ENCODE measurements at places on chromosomes 1 and 21. TPM values are rescaled to one million over a fixed set of nuclear protein-coding genes. Genes with fewer than 3 reads are reported as not detected.

AADACL3 gene
- total RNA-seq = 0.05 TPM

GRCh38 chr1:206663362-206663761, 21.3 kb upstream of the MAPKAPK2 start:
- DNase-seq = no peak

GRCh38 chr1:223074445-223075300, 68.4 kb downstream of the TLR5 start:
- DNase-seq = no peak

TAF1A gene
- total RNA-seq = 8.5 TPM

DNA sequence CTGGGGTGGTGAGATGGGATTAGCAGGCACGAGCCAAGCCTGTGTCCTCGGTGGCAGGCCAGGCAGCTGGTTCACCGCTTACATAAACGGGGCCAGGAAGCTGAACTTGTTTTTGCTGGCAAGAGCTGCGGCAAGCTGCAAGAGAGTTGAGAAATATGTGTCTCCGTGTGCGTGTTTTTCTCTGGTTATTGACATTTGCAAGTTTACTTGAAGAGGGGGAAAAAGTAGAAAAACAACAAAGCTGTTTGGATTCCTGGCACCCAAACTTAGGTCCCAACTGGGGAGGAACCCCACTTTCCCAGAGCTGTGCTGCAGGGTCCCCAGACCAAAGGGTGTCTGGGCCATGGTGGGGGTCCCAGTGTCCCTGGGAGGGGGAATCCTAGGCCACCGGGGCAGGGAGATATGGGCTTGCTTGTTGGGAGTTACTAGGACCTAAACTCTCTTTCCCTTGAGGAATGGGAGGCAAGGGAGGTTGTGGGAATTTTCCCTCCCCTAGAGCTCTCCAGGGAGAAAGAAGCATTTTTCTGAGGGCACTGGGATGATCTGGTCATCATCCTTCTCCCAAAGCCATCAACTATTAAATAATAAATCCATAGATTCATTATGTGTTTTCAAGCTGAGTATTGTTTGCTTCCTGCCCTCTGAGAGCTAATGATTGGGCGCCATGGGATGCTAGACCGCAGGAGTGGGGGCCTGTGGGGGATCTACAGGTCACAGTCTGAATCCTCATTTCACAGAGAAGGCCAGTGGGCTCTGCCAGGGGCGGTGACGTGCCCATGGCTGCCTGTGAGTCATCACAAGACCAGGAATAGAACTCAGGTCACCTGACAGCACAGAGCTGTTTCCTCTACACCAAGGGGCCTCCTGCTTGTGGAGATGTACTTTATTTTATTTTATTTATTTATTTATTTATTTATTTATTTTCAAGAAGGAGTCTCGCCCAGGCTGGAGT, 14.8 kb downstream of the IL6R start:
- no peak for DNase-seq

- no peak for DNase-seq
Observed at GRCh38 chr1:147377263-147378246, 135.1 kb downstream of the CHD1L start.

GRCh38 chr1:248850536-248851251, 8.2 kb downstream of the ZNF692 start:
- no peak for DNase-seq

- DNase-seq = no peak
Observed at GRCh38 chr1:100649146-100649545, 70.4 kb upstream of the VCAM1 start.

RPTN gene
- total RNA-seq = 0.09 TPM

CAPN2 gene
- total RNA-seq = 30.1 TPM

DNA sequence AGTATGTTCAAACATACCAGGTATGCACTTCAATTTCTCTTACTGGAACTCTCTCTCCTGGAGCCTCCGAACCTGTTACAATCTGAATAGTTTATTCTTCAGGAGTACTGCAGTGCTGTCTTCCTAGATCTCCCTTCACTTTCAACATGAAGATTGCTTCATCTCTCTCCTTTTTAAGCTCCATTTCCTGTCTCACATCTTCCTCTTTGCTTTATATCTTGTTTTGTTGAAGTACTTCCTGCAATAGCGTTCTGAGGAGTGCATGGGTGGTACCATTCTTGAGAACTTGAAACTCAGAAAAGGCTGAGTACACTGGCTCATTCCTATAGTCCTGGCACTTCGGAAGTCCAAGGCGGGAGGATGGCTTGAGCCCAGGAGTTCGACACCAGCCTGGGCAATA, 15.7 kb upstream of the C1orf146 start:
- no peak for DNase-seq

- DNase-seq = no peak
Observed at GRCh38 chr1:34761176-34761761, 1.7 kb downstream of the GJB4 start.

DNA sequence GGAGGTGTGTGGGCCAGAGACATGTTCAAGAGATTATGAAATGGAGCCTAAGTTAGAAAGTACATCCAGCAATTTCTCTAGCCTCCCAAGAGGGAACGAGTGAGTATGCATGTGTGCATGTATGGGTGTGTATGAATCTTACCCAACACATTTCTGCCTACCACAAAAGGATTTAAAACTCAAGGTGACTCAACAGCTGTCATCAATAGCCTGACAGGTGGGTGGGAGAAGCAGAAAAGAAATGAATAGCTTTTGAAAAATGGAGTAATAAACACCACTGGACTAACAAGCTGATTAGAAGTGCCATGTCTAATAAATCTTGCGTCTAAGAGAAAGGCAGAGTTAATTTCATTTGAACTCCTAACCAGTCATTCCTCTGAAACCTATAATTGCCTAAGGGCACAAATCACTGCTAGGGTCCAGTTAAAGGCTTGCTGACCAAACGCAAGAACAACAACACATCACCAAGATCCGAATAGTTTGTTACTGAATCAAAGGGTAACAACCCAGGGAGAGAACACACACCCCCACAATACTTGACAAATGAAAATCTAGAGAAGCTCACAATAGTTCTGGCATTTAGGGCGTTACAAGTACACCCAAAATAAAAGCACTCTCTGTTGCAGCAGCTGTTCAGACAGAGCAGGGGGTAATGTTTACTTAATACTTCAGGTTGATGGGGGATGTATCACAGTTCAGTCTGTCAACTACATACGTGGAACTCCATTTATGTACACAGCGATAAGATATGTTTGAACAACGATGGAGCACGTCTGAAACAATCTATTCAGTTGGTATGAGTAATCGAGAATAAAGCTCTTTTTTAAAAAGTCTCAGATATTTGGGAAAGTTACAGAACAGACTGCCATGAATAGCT, 1.4 kb downstream of the KIAA0319L start:
- DNase-seq = no peak

GRCh38 chr1:212237651-212238050, 47.6 kb upstream of the PPP2R5A start:
- DNase-seq = no peak

TNFRSF18 gene
- 4.2 TPM for total RNA-seq

DNA sequence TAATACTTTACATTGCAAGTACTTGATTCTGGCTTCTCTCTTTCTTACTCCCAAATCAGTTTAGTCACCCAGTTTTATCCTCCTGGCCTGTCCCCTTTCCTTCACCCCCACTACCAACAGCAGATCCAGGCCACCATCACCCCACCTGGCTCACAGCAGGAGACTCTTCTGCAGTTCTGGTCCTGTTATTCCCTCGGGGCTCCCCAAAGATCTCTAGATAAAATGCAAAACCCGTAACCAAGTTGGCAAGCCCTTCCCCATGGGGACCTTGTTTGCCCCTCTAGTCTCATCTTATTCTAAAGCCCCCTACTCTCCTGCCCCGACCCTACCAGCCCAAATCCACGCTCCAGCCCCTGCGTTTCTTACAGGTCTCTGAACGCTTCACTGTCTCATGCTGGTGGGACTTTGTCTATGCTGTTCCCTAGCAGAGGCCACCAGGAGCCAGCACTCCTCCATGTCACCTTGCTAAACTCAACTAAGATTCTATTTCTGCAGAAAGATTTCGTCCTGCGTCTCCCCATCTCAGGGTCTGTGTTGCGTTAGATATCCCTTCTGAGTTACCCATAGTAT, 4.0 kb downstream of the ABCG1 start:
- DNase-seq = no peak

- DNase-seq = no peak
Observed at GRCh38 chr21:37564924-37565529, 198.5 kb downstream of the DYRK1A start.

KIFAP3 gene
- 25.8 TPM for total RNA-seq

LCE1E gene
- not detected for total RNA-seq

GRCh38 chr1:8482979-8483381, 165.1 kb downstream of the SLC45A1 start:
- DNase-seq = no peak

PRAMEF10 gene
- not detected for total RNA-seq

DNA sequence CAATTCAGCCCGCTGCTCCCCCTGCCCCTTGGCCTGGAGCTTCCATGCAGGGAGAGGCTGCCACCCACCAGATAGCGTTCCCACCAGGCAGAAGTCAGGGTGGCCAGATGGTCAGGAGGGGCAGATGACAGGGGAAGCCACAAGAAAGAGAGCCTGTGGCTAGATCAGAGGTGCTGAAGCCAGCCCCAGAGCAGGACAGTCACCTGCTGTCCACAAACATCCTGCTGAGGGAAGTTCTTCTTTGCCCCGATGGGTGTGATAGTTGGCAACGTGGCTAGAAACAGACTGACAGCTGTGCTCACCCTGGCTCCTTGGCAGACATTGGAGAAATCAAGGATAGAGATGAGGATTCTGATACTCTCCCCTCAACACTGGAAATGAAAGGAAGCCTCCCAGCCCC, 27.2 kb upstream of the SRP9 start:
- no peak for DNase-seq

ADARB1 gene
- 11.9 TPM for total RNA-seq

CHI3L2 gene
- 291 TPM for total RNA-seq

Measured in thymus (tissue), 14 donors.